ENCODE measurements at places on chromosomes 5 and 9.
A peak's percentile ranks its signal among the peaks of the same experiment; 100 is the strongest.

GRCh38 chr9:14318934-14319580 is 5.1 kb upstream of the NFIB start:
- no peak for DNase-seq

DNA sequence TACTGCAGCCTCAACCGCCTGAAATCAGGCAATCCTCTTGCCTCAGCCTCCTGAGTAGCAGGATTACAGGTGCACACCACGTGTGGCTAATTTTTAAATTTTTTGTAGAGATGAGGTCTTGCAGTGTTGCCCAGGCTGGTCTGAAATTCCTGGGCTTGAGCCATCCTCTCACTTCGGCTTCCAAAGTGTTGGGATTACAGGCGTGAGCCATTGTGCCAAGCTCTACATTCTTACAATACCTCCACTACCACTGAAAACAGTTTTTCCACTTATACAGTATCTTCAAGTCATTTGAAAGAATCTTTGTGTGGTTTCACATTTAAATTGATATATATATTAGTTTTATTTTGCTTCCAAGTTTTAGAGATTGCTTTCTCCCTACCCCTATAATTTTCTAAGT is 42.6 kb downstream of the LARP1 start:
- DNase-seq, result no peak

- DNase-seq, result no peak
These were observed 219.7 kb downstream of the EBF1 start for GRCh38 chr5:158879993-158880392.

GRCh38 chr5:40655138-40655537 is 24.6 kb upstream of the PTGER4 start:
- no peak for DNase-seq

- no peak for DNase-seq
These were observed 185.5 kb downstream of the OLFM1 start for GRCh38 chr9:135273008-135273407.

DNA sequence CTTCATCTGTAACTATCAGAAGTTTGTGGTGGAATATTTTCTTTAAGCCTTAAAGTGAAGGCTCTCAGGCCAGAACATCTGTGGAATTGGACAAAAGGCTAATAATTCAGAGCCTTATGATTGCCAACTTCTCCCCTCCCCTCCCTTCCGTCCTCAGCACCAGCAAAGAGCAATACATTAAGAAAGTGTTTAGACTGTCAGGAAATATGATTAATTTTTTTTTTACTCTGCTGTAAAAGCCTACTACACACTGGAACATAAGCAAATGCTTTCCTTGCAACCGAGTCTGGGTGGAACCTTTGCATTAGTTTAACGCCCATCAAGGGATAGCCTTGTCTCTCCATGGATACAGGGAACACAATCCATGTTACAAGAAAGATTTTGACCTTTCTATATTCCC is 110.3 kb upstream of the TARS1 start:
- no peak for DNase-seq

DNA sequence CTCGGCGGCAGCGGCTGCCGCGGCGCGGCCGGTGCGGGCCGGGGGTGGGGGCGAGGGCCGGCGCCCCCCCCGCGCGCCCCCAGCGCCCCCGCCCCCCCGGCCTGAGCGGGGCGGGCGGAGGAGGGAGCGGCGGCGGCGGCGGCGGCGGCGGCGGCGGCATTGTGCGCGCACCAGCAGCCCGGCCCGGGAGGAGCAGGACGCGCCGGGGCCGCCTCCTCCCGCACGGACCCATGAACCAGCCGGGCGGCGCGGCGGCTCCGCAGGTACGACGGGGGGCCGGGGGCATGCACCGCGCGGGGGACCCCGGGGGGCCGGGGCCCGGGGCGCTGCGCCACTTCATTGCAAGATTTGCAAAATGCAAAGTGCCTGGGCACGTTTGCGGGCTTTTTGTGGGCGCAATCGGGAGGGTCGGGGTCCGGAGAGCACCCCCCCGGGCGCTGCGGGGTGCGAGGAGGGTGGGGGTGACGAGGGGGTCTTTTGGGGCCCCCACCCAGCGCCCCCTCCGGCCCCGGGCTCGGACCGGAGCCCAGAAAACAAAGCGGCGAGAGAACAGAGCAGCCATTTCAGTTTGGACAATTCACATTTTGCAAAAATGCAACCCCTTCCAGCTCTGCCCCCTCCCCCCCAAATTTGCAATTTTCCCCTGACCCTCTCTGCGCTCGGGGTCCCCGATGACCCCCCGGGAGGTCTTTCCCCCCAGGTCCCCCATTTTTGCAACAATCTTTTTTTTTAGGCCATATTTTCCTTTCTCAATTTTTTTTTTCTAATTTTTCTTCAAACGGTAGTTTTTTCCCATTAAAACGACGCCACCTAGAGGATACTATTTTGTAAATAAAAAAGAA is at the start of gene ZNF618:
Gene ZNF618 (plus strand): TSS at position 159 of the 842 bp plus-strand sequence. CDS start 72 bp downstream, at position 231.
- peak; percentile 56 for DNase-seq

- no peak for DNase-seq
These were observed 27.3 kb downstream of the ANKRD33B start for GRCh38 chr5:10591159-10591558.

GRCh38 chr9:132207839-132208615 is 46.2 kb downstream of the NTNG2 start:
- no peak for DNase-seq

GRCh38 chr5:103207653-103208052 is 50.9 kb upstream of the MACIR start:
- peak; percentile 8 for DNase-seq

GRCh38 chr9:90514877-90515276 is 127.7 kb downstream of the DIRAS2 start:
- no peak for DNase-seq

GRCh38 chr9:14347406-14348122 is 33.6 kb upstream of the NFIB start:
- DNase-seq, result no peak

GRCh38 chr5:61578858-61579503 is 246.9 kb downstream of the ZSWIM6 start:
- no peak for DNase-seq

DNA sequence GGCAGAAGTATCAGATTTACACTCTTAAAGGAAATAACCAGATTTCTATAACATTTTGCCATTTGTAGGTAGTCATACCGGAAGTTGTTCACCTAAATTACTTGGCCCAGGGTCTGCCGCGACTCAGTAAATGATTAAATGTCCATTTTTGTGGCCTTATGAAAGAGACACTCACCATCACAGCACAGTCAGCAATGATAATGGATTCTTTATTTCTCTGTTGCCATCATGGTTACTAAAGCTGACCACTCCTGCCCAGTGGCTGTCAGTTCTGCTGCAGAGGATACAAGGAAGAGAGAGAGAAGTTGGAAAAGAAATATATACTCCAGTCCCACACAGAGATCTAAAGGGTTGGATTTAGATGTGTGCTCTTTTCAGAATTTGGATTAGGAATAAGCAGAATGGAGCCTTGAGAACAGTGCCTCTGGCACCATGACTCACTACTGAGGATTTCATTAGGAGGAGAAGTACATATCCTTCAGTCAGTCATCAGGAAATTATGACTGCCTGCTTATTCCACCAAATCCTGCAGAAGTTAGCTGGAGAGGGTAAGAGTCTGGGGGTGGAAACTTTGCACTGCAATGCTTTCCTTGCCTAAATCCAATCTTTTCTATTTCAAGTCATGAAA is 72.8 kb upstream of the EFNA5 start:
- DNase-seq, result peak; percentile 74

DNA sequence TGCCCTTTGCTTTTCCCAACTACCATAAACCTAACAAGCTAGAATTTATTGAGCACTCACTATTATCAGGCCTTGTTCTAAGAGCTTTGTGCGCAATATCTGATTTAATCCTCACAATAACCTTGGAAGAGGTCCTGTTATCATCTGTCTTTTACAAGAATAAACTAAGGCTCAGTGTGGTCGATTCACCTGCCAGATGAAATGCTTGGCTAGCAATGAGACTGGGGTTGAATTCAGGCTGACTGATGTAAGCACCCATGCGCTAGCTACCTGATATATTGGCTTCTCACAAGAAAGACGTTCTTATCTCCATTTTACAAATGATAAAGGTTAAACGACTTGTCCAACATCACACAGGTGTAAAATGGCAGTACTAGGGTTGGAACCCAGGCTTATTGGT is 37.4 kb downstream of the FAT2 start:
- no peak for DNase-seq
